ENCODE measurements at places on chromosomes 4 and X. TPM values are rescaled to one million over a fixed set of nuclear protein-coding genes. Genes with fewer than 3 reads are reported as not detected.

NAP1L3 gene
- 0.61 TPM for total RNA-seq

GRCh38 chrX:9271789-9272525 is 192.9 kb upstream of the TBL1X start:
- no peak for DNase-seq

- no peak for DNase-seq
These were observed 20.6 kb downstream of the CNKSR2 start for GRCh38 chrX:21394792-21395191.

DNA sequence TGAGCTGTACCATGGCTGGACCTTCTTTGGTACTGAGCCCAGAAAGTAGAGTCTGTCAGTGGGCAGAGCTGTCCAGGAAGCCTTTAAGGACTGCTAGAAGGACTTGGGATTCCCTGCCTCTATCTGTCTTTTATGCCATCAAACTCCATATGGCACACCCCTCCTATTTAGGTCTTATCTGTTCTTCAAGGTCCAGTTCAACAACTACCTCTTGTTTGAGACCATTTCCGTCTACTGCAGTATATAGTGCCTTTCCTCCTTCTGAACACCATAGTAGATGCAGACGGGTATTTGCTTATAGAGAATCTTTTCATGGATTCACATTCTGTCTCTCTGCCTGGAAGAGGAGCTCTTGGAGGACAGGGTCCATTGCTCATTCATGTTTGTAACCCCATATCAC is 146.1 kb upstream of the IL1RAPL2 start:
- DNase-seq = no peak

DNA sequence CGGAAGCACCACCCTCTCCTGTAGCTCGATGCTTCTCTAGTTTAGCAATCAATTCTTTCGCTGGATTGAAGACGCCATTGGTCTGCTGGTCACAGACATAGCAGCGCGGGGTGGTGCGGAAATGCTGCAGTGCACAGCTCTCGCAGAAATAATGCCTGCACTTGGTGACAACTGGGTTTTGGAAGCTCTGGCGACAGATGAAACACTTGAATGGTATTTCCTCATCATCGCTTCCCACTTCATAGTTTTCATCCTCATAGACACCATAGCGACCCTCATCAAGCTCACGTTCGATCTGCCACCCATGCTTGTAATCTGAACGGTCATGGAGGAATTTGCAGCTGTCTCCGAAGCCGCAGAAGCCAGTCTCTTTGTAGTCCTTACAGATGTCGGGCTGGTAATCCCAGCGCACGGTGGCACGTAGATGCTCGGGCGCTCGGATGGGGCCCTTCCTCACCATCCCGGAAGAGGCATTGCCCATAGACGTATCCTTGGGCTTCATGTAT is 854 bp downstream of the RNF113A start:
- no peak for DNase-seq

DNA sequence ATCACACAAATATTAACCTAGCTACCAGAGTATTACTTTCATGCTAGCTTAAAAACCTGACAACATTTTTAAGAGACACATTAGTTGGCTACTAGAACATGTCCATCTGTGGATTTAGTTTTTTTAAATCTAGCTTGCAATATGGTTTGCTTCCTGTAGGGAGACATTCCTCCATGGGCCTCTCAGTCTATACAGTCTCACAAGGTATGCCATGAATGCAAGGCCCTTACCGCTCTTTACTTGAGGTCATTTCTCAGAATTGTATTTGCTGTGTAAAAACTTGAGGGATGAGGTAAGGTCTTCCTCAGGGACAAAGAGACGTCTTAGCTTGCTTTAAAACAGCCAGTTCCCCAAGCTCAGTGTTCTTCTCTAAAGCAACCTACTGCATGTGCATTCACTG is 26.9 kb downstream of the UBA6 start:
- DNase-seq = no peak

PIM2 gene
- 9.5 TPM for total RNA-seq
